ENCODE measurements at places on chromosomes 4 and X.
A peak's percentile ranks its signal among the peaks of the same experiment; 100 is the strongest.

DNA sequence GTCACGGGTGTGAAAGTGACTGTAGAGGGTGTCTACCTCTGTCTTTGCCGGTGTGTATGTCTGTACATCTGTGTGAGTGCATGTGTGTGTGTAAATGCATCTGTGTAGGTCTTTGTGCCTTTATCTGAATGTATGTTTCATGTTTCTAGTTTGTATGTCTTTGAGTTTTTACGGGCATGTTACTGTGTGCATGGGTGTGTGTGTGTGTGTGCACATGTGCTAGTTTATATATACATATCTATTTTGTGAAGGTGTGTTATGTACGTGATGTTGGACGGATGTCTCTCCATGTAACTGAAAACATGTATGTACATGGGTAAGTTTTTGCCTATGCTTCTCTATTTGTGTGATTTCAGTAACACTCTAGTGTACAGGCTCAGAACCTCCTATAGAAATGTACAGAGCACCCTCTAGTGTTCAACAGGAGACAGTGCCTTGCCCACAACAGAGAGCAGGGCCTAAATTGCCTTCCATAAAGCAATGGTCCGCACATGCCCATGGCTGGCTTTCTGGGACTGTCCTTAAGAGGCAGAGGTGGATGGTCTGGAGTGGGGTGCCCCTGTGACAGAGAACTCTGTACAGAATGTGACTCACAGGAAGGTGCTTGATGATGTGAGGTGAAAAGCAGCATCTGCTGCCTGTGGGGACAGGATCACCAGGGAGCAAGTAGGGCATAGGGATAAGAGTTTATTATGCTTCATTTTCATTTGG lies 343.5 kb downstream of the RAPGEF2 start:
- DNase-seq = peak; percentile 80

GRCh38 chrX:153922932-153923857 lies 2.9 kb downstream of the ARHGAP4 start:
- DNase-seq = peak; percentile 42

GRCh38 chr4:38511702-38512101 lies 152.3 kb upstream of the KLF3 start:
- DNase-seq = no peak

DNA sequence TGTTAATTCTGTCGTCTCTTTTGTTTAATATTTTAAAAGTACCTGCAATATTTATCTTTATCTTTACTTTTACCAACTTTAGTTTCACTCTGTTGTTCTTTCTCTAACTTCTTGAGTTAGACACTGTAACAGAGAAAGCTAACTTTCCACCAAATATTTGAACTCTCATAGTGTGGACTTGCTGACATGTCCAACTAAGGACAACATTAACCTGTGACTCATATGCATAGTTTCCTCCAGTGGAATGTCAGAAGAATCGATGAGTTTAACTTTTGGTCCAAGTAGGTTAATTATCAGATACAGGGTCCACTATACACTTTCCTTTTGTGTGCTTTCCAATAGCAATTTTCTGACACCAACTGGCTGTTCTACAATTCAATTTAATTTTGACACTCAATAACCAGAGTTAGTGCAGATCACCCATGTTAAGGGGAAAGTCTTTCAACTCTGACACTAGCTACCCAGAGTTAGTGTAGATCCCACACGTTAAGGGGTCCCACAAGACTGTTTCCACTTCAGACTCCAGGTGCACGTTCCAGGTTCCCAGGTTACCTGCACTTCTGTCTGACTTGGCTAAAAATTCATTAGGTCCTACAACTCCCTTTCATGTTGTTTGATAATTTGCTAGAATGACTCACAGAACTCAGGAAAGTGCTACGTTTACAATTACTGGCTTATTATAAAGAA lies 559.0 kb upstream of the AMOT start:
- DNase-seq = no peak

DNA sequence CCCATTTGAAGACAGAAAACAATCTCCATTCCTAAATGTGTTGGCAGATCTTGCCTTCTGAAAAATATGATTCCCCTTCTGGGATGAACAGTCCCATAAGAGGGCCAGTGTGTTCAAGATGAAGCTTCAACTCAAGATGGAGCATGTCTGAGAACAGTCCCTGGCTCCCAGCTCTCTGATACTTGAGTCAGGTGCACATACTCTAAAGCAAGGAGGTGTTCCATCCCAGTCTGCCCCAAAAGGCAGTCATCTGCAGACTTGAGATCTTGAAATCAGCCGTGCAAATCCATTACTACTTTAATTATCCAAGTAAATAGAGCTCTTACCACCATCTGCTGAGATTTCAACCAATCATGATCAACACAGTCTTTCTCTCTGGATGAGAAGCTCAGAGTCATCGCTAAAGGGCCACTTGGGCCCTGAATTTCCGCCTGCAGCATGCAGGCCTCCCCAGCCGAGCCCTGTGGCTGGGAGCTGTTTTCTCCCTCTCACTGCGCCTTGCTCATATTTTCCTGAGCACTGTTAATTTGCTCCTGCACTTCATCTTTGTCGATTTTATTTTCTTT lies 22.2 kb downstream of the CCDC149 start:
- no peak for DNase-seq

GRCh38 chr4:170610434-170610833 lies 520.7 kb upstream of the AADAT start:
- no peak for DNase-seq

GRCh38 chr4:54852602-54853001 lies 194.8 kb downstream of the KIT start:
- DNase-seq = no peak

- no peak for DNase-seq
Observed at GRCh38 chrX:139596068-139596467, 65.5 kb downstream of the F9 start.

- DNase-seq = no peak
Observed at GRCh38 chr4:48827622-48828021, 3.3 kb upstream of the OCIAD1 start.

DNA sequence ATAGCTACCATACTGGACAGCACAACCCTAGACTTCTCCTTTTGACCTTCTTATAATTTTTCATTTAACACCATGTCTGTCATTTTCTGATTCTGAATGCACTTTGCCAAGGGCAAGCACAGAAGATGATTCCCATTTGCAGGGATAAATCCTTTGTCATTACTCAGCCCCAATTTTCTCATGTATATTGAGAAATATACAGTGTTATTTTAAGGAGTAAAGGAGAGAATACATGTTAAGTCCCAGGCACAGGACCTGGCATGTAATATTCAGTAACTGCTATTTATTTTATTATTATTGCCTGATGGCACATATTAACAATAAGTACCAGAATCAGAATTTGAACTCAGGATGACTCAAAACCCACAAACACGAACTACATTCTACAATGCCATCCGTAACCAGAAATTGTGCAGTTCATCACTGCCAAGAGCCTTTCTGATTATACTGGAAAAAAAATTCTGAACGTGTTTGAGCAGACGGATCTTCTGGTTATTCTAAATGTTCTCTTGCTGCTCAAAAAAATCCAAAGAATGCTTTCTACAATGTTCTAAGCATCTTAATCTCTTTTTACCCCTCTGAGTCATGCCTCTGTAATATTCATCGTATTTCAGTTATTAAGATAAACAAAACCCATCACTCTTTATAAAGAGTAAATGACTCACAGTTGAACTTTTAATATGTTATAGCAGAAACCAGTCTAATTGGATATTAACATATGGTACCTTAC lies 170.0 kb downstream of the MID1 start:
- no peak for DNase-seq

- no peak for DNase-seq
Observed at GRCh38 chr4:184150102-184150839, 67.4 kb downstream of the ENPP6 start.

DNA sequence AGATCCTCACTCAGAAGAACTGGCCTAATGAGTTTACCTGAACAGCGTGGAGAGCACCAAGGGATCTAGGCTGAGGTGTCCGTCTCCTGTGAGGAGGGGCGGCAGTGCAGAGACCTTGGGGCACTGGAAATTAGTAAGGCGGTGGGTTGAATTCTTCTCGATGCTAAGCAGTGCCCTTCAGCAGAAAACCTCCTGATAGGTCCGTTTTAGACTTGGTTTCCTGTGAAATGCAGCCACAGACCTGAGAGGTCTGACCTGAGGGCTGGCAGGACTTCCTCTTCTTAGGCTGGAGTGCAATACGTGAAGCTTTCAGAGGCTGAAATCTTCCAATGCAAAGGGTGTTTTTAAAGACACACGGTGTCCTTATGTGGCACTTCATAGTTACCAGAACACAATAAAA lies at the start of gene CLNK:
TSS of gene CLNK (minus strand) at position 138 of the 400 bp plus-strand sequence. CDS start 16,899 bp downstream, outside the sequence.
- no peak for DNase-seq

GRCh38 chrX:133364196-133364595 lies 51.1 kb downstream of the GPC4 start:
- DNase-seq = no peak

DNA sequence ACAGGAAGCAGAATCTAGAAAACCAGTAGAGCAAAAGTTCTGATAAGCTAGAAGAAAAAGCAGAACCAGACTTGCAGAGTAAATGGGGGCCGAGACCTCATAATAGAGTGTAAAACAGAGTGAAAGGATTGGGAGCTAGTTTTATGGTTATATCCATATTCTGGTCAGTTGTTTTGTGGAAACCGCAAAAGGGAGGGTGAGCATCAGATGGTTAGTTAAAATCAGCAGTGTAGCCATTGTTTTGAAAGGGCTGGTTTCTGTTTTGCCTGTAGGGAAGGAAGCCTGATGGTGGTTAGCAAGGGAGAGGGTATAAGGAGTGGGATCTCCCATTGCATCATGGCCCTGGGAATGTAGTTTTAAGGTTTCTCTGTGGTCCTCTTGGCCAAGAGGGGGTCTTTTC lies 17.2 kb upstream of the CCNI start:
- peak; percentile 40 for DNase-seq

DNA sequence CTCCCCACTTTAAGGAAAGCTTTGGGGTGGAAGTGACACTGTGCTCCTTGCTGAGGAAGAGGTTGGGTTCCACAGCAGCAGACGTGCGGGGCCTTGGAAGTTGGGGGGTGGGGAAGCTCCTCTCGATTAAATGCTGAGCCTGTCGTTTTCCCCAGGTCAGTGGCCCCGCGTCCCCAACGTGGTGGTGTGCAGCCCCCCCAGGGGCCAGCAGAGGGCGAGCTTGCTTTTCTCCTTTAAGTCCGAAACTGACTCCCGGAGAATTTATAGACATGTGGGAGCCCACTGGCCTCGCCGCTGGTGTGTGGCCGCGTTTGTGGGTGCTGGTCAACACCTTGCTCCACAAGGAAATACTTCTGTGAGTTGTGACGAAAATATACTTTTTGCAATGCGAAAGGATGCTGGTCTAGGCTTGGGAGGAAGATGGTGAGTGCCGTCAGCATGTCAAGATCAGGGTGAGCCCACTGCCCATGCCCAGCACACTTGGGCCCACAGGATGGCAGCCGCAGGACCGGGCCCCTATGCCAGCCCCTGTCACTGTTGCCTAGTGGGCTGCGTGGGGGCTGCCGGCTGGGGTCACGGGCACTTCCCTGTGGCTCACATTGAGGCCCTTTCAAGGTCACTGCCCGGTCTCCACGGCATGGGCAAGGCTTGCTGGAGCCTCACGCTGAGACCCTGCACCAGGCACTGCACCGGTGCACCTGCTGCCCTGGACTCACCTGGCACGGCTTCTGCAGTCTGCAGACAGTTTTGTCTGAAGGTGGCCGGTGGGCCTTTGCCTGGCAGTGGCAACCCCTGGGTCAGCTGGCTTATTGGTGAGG lies 9.4 kb downstream of the UVSSA start:
- DNase-seq = peak; percentile 67

- DNase-seq = no peak
Observed at GRCh38 chr4:111837761-111838160, 307.5 kb upstream of the FAM241A start.

DNA sequence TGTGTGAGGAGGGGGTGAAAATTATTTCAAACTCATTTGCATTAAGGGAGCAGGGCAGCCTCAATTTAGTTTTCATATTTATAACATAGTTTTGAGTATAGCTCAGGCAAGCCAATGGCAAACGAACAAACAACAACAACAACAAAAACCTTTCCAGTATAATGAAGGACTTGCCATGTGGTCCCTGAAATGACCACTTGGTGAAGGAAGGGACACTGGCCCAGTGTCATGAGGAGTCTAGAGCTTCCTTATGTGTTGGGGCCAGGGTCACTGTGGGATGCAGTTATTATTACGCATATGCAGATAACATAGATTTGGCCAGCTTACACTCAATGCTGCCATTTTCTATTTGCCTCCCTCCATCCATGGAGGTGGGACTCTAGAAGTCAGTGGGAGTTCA lies 23.3 kb downstream of the NKX3-2 start:
- DNase-seq = no peak

- no peak for DNase-seq
Observed at GRCh38 chrX:73812256-73812655, 249.3 kb downstream of the CHIC1 start.

DNA sequence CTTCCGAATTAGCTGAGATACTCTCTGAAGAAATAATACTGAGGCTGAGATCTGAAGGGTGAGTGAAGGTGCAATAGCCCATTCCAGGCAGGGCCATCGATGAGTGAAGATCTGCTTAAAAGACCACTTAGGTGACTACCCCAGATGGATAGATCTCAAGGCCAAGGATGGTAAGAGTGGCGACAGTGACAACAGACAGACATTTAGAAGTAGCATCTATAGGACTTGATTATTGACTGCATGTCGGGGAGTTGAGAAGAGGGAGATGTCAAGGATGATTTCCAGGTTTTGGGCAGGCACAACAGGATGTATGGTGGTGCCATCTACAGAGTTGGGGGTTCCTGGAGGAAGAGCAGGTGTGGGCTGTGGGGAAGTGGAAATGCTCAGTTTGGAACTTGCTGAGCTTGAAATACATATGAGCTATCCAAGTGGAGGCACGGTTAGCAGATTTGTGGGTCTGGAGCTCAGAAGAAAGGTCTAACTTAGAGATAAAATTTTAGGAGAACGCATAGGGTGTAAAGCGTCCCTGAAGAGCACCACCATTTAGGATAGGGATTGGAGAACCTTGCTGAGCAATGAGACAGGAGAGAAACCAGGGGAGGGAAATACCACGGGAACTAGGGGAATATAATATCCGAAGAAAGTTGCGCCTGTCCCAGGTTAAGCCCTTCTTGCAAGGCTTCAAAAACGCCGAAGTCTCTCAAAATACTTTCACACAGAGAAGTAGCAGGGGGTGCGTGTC lies 688 bp downstream of the UFSP2 start:
- no peak for DNase-seq

- no peak for DNase-seq
Observed at GRCh38 chr4:60579335-60579734, 620.8 kb upstream of the ADGRL3 start.

- DNase-seq = no peak
Observed at GRCh38 chr4:10124167-10124930, 7.8 kb upstream of the WDR1 start.
